Stimulated activated CD8-positive, alpha-beta memory T cell treated with anti-CD3 and anti-CD28 coated beads, Interleukin-15, amount 100 ng/mL, for 48 hours (primary cell): ENCODE measurements at places on chromosomes 11 and 22.

GRCh38 chr11:105673089-105673488, 63.2 kb downstream of the GRIA4 start:
- no peak for DNase-seq

GRCh38 chr11:9210224-9210921, 54.8 kb downstream of the DENND5A start:
- no peak for DNase-seq

GRCh38 chr11:1929621-1930461, 10.3 kb downstream of the TNNT3 start:
- DNase-seq, result no peak

DNA sequence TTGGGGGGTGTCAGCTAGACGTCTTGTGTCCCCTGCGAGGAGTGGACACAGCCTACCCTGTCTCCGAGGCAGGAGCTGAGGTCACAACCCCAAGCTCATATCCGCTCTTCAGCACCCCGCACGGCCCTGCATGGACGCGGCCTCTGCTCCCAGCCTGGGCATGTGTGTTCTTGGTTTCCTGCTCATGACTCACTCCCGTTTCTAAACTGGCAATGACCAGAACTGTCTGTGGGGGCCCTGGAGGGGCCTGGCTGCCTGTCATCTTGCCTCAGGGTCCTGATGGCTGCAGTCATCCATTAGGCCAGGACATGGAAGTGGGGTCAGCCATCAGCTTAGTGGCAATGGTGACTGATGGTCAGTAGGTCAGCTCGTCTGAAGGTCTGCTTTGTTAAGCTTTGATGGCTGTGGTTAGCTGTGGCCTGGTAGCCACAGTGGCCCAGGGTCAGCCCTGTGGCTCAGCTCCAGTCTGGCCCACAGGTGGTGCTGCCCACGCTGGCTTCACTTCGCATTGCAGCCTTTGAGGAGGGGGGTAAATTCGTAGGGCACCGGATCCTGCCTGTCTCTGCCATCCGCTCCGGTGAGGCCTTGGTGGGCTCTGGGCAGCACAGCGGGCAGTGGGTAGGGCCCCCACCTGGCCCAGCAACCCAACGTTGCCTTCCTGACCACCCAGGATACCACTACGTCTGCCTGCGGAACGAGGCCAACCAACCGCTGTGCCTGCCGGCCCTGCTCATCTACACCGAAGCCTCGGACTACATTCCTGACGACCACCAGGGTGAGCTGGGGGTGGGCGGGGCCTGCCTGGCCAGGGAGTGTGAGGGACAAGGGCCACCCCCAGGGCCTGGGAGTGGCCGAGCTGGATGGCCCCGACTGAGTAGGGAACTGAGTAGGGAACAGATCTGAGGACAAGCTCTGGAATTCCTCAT, 12.0 kb downstream of the PLCB3 start:
- DNase-seq, result no peak

DNA sequence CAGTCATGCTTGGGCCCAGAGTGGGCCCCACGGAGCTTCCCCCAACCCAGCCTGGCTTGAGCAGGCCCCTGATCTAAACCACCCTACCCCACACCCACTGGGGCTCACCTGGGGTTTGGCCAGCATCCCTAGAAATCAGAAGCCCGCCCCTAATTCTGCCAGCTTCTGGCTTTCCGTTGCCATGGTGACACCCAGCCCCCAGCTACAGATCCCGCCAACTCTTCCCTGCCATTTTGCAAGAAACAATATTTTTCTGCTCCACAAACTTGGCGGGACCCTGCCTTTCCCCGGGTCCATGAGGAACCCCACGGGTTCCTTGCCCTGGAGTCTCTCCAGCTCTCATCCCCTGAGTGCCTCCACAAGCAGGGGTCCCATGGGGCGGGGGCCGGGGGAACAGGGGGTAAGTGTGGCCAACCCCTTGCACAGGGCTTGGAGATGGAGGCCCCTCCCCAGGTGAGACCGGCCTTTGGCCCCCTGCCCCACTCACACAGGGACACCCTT, 90.0 kb downstream of the CDKN1C start:
- DNase-seq, result no peak

GRCh38 chr11:706957-707816, 1.2 kb downstream of the EPS8L2 start:
- no peak for DNase-seq

DNA sequence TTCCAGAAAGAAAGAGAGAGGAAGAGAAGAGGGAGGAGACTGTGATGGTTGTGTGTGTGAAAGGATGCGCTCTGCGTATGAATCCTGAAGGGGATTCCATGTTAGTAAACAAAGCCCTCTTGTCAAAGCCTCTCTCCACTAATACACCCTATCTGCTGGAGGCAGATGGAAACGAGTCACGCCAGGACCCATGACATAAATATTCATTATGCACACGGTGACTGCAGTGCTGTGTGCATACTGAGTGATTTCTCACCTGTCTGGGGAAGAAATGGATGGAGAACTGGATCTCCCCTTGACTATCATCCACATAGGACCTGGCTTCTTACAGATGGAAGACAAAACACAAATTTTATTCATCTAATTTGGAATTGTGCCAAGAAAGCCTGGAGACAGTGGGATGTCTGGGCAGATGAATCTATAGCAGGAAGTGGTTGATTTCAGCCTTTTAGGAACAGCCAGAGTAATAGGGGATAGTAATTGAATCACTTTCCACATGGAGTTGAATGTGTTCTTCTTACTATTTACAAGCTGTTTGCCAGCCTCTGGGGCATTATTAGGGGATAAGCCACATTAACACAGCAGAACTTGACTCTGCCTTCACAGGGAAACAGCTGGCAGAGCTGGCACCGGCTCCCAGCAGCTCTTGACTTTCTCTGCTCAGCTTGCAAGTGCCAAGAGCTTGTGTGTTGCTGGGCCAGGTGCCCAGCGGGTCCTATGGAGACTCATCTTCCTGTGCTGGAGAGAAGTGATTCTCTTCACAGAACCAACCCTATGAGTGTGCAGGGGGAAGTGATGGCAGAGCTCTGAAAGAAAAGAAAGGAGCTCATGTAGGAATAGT, 9.0 kb downstream of the MTNR1B start:
- no peak for DNase-seq

DNA sequence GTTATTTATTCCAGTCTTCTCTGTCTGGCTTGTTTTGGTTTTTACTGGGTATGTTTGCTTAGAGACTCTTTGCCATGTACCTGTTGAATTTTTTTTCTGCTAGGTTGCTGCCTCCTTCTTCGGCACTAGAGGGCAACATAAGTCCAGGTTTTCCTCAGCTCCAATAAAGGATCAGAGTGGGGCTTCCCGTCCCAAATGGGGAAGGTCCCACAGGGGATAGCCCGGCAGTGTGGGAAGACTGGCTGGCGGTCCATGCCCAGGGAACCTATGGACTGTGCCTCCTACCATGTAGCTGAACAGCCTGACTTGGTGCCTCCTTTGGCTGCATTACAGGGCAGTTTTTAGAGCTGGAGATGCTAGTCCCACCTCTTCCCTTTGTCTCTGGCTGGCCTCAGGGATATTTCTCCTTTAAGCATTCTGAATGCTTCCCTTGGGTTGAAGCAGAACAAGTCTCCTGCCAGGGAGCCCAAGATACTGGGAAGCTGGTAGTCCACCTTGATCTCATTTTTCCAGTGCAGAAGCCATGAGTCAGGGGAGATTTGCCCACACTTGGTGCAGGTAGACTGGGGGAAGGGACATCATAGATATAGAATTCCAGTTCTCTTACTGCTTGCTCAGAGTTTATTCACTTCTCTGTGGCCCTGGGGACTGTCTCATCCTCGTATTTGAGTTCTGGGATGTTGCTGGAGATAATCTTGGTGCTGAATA, 60.2 kb downstream of the BRD1 start:
- DNase-seq, result no peak

GRCh38 chr11:47234669-47235100, 13.9 kb downstream of the ACP2 start:
- no peak for DNase-seq

DNA sequence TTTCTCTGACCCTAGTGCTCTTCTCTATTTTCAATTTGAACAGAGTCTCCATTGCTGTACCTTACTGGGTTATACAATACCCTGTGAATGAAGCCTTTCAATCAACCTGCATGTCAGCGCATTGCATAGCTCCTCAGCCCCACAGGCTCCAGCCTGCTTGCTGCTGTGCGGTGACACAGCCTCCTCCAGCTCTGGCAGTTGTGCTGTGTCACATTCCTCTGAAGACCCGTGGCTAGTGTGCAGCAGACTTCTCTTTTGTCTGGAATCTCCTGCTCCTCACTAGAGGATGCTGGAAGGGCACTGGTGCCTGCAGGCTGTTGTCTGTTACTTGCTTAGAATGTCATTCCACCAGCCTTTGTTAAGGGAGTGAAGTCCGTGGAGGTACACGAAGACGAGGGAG, 390.1 kb upstream of the B3GAT1 start:
- DNase-seq, result no peak

DNA sequence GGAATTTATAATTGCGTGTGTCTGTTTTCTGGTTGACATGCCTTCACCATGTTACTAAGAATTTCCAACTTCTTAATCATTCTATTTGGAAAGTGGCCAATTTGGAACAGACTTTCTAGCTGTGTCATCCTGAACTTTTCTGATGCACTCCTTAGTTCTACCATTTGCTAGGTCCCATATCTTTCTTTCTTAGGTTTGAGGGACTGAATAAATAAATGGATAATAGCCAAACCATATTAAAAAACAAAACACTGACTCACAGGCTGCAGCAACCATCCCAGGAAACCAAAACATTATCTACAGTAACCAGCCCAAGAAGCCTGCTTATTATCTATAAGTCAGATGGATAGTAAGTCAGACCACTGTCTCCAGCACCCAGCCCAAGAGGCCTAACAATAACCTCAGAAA, 57.5 kb upstream of the PLET1 start:
- no peak for DNase-seq

GRCh38 chr22:38203090-38203810, 1.5 kb downstream of the MAFF start:
- no peak for DNase-seq

GRCh38 chr22:27609451-27609888, 192.1 kb downstream of the MN1 start:
- no peak for DNase-seq

DNA sequence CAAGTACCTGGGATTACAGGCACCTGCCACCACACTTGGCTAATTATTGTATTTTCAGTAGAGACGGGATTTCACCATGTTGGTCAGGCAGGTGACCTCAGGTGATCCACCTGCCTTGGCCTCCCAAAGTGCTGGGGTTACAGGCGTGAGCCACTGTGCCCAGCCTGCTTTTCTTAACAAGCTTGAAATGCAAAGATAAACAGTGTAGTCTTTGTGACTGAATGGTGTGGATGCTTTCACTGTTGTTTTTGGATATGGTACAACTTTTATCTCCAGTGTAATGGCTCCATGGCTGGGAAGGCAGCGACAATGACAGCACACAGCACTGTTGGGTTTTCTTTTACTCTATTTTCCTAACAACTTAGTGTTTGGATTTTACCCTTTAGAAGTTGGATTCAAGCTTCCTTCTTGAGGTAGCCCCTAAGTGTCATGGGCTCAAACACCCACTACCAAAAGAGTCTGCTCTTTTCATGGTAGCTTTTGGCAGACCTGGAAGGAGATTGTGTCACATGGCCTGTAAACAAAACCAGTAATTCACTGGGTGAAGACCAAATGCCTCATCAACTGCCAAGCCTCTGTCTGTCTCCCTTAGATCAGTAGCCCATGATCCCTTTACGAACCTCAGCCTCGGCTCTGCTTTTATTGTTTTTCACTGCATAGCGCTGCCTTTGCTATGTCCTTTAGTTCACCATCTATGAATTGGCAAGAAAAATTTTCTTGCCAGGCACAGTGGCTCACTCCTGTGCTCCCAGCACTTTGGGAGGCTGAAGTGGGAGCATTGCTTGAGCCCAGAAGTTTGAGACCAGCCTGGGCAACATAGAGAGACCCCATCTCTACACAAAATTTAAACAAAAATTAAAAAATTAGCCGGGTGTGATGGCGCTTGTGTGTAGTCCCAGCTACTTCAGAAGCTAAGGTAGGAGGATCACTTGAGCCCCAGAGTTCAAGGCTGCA, 6.4 kb downstream of the VPS51 start:
- DNase-seq, result no peak

DNA sequence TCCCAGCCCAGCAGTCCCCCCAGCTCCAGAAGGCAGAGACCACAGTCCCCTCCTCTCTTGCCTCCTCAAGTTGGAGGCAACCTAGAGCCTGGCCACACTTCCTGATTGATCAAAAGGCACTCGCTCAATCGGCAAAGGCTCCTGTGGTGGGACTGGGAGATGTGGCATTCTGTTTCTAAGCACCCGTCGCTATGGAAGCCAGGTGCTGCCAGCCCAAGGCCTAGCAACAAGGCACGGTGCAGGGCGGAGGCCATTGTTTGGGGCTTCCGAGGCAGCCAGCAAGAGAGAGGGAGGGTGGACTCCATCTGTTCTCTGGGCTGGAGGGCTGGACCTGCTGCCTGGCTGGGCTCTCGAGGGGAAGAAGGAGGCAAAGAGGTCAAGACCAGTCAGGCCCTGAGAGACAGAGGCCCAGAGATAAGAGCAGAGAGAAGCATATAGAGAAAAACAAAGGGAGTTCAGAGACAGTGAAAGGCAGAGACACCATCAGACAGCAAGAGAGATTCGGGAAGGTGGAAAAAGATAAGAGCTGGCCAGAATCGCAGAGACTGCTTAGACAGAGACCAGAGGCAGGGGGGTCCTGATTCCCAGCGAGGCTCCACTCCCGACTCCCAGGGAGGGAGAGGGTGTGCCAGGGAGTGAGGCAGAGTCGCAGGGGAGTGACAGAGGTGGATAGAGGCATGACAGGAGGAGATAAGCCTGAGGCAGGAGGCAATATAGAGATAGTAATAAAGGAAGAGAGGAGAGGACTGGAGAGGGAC, 21.2 kb downstream of the PDE2A start:
- no peak for DNase-seq

GRCh38 chr11:32032478-32032877, 58.4 kb upstream of the RCN1 start:
- no peak for DNase-seq

DNA sequence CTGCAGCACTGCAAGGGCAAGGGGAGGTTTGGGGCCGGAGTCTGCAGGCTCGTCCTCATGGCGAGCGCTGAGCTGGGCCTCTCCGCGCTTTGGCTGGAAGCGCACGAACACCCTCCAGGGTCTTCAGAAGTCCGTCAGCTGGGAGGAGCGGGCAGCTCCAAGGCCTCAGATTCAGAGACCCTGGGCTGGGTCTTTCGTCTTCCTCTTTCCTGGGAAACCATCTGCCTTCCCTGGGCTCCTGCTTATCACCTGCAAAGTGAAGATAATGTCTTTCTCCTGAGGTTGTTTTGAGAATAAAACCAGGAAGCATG, 525.6 kb downstream of the BRD1 start:
- DNase-seq, result no peak

- DNase-seq, result no peak
Measured at GRCh38 chr11:73157101-73158010, 15.2 kb upstream of the FCHSD2 start.

GRCh38 chr22:24225044-24225601, 19.8 kb downstream of the GGT5 start:
- no peak for DNase-seq

GRCh38 chr22:37741312-37741795, 44.5 kb downstream of the TRIOBP start:
- no peak for DNase-seq

GRCh38 chr11:78196661-78197091, 8.0 kb downstream of the USP35 start:
- DNase-seq, result no peak

GRCh38 chr11:129270446-129270845, 78.3 kb upstream of the ARHGAP32 start:
- DNase-seq, result no peak
